ENCODE measurements at places on chromosomes 1 and 21.

GRCh38 chr1:233788687-233789086 lies 115.8 kb upstream of the SLC35F3 start:
- no peak for DNase-seq

GRCh38 chr1:245014247-245015029 lies 140.3 kb upstream of the KIF26B start:
- no peak for DNase-seq

DNA sequence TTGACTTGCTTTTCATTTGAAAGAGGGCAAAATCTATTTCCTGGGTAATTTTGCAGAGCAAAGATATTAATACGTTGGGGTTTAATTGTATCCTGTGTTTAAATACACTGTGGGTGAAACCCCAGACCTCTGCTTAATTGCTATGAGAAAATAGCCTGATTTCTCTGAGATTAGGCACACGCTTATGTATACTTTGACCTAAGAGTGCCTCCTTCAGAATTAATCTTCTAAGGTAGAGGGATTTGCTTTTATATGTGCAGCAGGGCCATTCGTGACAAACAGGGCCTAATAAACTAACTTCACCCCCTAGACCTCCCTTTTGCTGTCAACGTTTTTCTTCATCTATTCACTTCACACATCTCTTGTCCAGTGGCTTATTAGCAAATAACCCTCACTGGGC lies 216.9 kb upstream of the ADGRL2 start:
- DNase-seq, result no peak

DNA sequence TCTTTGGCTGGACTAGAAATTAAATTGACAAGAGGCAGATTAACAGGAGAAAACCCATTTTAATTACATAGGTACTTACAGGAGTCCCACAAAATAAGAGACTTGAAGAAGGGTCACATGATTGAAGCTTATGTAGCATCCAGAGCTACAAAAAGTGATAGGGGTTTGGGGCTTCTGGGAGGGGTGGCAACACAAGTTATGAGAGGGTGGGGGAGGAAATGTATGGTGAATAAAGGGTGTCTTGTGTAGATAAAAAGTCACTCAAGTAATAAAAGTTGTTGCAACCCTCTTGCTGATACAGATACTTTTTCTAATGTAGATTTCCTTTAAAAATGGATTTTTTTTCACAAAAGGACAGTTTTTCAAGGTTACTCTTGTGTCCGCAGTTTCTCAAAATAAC lies 24.0 kb downstream of the USP25 start:
- no peak for DNase-seq

DNA sequence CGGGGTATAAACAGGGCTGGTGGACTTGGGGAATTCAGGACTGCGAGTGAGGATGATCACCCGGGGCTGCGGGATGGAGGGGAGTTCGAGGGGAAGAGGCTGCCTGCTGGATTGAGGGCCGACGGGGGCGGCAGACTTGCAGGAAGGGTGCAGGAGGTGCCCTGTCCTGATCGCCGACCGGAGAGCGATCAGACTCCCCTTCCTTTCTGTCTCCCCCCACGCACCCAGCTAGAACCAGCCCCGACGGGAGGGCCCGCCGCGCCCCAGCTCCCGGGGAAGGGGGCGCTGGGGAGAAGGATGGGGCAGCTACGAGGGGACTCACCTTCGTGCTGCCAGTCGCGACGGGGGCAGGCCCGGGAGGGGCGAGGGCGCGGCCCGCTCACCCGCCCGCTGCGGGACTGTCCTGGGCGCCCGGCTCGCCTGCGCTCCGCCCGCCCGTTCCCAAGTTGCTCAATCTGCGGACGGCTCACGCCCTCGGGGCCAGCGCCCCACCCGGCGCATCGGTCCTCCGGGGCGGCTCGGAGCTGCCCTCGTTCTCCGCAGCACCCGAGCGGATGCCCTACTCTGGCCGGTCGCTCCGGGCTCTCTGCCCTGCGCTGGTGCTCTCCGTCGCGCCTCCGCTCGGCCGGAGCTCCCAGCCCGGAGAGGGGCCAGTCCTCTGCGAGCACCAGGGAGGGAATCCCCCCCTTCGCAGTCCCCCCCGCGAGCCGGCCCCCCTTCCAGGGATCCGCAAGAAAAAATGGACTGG lies at the start of gene RSPO1:
Gene RSPO1 (minus strand): TSS at position 649 of the 748 bp plus-strand sequence. CDS start 5,231 bp downstream, outside the sequence.
- no peak for DNase-seq

DNA sequence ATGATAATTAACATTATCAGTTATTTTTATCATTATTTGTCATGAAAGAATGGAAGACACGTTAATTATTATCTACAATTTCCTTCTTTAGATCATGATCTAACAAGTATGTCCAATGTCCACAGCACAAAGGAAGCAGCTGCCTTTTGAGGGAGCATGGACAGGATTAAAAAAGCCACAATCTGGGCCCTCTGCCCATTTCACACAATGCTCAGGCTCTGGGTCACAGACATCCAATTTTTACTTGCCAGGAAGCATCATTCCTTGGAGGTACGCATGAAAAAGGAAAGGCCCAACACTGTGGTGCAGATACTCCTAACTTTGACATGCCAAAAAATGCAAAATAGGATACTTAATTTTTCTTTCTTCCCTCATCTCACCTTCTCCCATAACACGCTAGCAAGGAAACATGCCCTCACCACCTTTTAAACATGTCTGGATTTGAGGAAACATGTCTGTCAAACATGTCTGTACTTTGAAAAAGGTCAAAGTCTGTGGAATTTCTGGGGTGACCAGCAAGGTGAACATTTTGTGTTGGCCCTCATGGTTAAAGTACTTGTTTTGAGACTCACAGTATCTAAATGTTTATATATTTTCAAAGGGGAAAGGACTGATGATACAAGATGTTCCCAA lies 40.0 kb downstream of the GADD45A start:
- no peak for DNase-seq

GRCh38 chr1:156436141-156437036 lies 64.2 kb downstream of the MEF2D start:
- no peak for DNase-seq

GRCh38 chr1:15308621-15309027 lies 61.6 kb downstream of the FHAD1 start:
- no peak for DNase-seq

GRCh38 chr1:185646202-185646683 lies 87.9 kb upstream of the HMCN1 start:
- no peak for DNase-seq

GRCh38 chr1:172338295-172338735 lies 82.2 kb upstream of the C1orf105 start:
- no peak for DNase-seq

- DNase-seq, result no peak
Observed at GRCh38 chr1:230132758-230133157, 65.7 kb downstream of the GALNT2 start.
